ENCODE measurements at places on chromosomes 1 and 21. TPM values are rescaled to one million over a fixed set of nuclear protein-coding genes. Genes with fewer than 3 reads are reported as not detected.

MX2 gene
- not detected for total RNA-seq

OLFML2B gene
- 0.53 TPM for total RNA-seq

AMY1C gene
- total RNA-seq: not detected

TBX19 gene
- total RNA-seq: 0.60 TPM

SPRR3 gene
- not detected for total RNA-seq

All from A549 treated with Hydrocortisone at 1 μM for 4 hours (cell line).